Activated T-cell treated with anti-CD3 and anti-CD28 coated beads, Interleukin-2, amount 50 U/mL, for 24 hours (primary cell): ENCODE measurements at places on chromosomes 13 and 19.

- no peak for DNase-seq
Observed at GRCh38 chr13:27775943-27776342, 16.3 kb upstream of the GSX1 start.

DNA sequence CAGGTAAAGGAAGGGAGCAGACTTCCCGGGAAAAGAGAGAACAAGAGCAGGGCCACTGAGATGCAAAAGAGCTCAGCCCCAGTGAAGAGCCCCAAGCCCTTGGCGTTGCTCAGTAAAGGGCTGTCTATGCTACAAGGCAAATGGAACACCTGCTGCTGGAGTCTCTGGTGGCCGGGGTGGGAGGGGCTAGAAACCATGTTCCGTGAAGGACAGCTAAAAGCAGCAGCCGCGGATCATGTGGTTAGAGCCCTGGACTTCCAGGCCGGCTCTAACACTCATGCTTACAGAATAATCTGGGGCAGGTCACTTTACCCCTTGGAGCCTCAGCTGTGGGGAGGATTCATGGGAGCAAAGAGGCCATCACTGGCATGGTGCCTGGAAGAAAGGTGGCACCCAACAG, 17.8 kb downstream of the POU2F2 start:
- DNase-seq = no peak

GRCh38 chr19:56973713-56974555, 133.4 kb upstream of the PEG3 start:
- no peak for DNase-seq

- no peak for DNase-seq
Observed at GRCh38 chr13:58953638-58954037, 1210.1 kb downstream of the DIAPH3 start.

- no peak for DNase-seq
Observed at GRCh38 chr19:56114051-56114777, 6.9 kb downstream of the ZNF787 start.
